ENCODE measurements at places on chromosomes 16 and 17.

- ATAC-seq: no peak
Observed at GRCh38 chr17:41984454-41984853, 17.9 kb downstream of the CNP start.

GRCh38 chr16:20323591-20324117 is 3.7 kb downstream of the GP2 start:
- ATAC-seq: no peak

- no peak for ATAC-seq
Observed at GRCh38 chr16:7303660-7304200, 28.9 kb upstream of the RBFOX1 start.

DNA sequence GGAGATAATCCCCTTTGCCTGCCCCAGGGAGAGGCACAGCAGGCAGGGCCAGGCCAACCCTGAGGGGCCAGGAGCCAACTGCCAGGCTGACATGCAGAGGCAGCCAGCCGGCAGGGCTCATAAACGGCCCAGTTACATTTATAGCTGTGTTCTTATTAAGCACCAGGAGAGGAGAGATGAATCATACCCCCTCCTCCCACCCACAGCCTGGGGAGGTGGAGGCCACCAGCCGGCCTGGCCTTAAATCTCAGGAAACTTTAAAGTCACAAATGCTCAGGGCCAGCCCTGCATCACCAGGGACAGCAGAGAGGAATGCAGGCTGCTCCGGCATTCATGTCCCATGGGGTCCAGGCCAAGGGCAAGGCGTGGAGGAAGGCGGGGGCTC is 177.2 kb downstream of the TMEM132E start:
- ATAC-seq: no peak

GRCh38 chr17:57584050-57584551 is 161.0 kb downstream of the CCDC182 start:
- ATAC-seq: no peak

DNA sequence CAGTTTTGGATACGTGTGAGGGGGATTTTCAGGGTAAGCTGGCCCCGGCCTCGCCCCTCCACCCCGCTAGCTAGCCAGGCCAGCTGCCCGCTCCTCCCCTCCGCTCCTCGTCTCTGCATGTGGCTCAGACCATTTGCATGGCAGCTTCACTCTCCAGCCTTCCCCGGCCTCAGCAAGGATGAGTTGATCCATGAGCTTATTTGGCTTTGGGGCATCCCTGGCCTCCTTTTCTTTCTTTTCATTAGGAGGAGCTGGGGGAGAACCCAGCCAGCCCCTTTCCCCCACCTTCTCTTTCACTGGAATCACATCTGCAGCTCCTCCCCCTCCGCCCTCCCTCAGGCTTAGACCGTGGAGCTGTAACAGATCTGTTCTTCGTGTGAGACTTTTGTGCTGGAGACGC is 30.7 kb downstream of the ELAC2 start:
- no peak for ATAC-seq

GRCh38 chr17:81440511-81441244 is 45.4 kb downstream of the BAHCC1 start:
- ATAC-seq: no peak

DNA sequence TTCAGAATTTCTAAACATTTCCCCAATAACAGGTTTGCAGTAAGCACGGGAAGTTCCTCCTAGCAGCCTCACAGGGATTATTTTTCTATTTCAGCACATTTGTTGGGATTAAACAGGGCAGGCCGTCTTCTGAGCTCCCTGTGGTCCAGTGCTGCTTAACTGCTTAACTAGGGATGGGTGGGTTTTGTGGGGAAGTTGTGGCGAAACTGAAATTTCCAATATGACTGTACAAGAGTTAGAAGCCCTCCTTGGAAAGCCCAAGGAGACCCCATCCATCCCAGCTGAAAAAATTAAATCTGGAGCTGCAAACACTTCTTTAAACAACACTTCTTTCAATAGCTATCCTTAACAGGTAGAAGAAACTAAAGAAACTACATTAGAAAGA is 22.2 kb downstream of the FAM117A start:
- ATAC-seq: no peak

DNA sequence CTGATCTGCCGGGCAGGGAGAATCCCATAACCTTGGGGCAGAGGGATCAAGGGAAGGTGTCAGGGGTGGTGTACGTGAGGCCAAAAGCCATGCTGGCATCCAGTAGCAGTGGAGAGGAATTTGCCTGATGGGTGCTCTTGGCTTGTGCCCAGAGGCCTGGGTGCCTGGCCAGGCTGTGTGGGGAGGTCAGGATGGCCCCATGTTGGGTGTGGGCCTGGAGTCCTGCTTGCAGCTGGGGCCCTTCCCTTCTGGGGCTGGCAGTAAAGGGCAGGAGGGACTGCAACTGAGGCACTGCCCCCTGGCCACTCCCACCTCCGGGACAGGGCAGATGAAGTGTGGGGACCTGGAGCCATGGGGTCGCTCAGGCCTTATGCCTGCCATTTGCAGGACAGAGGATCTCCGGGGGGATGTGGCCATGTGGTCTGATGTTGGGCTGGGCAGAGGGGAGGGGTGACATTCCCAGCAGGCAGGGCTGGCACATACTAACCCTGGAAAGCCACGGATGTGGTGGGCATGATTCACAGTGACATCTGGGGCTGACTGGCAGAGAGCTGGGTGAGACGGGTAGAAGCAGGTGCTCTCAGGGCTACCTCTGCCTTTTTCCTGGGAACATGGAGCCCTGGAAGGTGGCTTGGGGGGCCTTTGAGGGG is 3.5 kb downstream of the FMNL1 start:
- no peak for ATAC-seq

DNA sequence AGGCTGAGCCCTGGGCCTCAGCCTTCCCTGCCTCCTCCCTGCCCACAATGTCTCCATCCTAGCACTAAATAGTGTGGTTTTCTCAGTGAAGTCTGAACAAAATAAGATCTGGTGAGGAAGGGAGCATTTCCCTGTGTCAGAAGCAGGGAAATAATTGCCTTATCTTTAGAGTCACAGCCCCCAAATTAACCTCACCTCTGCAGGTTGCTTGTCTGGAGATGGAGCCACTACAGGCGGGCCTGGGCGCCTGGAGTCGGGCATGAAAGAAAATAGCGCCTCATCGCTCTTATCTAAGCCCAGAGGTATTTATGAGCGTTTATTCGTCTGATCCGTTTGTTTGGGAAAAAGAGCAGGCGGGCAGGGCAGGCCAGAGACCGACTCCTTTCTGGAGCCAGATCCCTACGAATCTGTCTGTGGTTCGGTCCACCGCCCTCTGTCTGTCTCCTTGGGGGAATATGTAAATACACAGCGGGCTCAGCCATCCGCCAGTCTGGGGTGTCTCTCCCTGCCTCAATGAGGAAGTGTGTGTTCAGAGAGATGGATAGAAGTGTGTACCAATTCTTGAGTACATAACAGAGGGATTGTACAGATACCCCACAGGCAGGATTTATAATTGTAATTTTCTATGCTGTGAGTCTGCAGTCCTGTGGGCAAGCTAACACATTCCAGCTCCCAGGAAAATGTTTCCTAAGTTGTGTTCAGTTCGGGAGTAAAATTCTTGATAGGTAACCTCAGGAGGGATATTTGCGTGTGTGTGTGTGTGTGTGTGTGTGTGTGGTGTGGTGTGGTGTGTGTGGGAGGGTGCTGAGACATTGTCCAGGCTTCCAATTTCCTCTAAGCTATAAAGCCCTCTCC is 4.3 kb downstream of the HOXB6 start:
- ATAC-seq: no peak
